Stimulated activated CD8-positive, alpha-beta memory T cell treated with anti-CD3 and anti-CD28 coated beads, Interleukin-15, amount 100 ng/mL, for 1 hour (primary cell): ENCODE measurements at places on chromosomes 2 and 18.

DNA sequence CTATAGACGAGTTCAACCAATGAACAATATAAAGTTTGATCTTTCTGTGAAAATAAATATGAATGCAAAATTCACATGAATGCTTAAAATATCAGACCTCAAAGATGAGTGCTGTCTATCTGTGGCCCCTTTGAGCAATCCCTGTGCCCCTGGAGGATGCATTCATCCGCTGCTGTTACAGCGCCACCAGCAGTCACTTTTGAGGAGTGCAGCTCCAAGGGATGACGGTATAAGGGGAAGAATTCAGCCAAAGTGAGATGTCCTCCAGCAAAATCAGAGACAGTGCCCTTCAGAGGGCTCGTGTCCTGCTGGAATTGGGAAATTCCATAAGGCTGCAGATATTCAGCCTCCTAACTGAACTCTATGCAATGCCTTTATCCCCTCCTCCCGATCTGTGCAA, 12.0 kb upstream of the CHRNA1 start:
- DNase-seq: no peak

GRCh38 chr18:69658103-69658502, 257.4 kb downstream of the DOK6 start:
- DNase-seq: no peak

GRCh38 chr2:31931916-31932315, 78.9 kb downstream of the MEMO1 start:
- DNase-seq: no peak

DNA sequence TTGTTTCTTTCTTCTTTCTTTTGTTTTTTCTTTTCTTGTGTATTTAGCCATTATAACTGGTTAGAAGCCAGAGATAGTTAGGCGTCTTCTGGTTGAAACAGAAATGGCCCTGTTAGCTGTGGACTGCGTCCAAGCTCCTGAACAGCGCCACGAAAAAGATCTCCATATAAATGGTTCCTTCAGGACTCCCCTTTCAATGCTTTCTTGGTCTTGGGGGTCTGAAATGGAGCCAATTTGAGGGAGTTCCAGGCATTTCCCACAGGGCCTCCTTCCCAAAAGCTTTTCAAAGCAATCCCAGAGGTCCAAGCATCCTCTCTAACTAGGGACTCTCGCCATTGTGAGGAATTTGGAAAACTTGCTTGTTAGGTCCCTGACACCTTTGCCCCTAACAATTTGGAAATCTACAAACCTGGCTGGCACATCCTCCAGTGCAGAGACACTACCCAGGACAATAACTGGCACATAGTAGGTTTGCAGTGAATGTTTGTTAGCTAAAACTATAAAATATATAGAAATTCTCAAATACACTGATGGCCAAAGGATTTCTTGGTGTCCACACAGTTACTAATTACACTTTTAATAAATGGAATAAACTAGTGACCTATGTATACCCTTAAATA, 80.1 kb downstream of the MYCN start:
- DNase-seq: no peak

DNA sequence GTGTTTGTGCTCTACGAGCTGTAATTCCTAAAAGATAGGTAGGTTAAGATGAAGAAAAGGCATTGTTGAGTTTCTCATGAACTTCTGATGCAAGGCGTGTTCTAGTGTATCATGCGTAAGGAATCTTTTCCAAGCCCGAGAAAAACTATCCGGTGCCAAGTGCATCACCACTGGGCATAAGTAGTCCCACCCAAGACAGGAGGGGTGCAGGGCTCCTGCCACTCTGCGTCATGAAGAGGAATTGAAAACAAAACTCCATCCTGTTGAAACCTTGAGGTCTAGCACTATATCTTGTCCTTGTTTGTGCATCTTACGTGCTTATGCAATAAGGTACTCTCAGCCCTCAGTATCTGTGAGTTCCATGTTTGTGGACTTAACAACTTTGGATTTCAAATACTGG, 45.7 kb downstream of the RAB31 start:
- no peak for DNase-seq

DNA sequence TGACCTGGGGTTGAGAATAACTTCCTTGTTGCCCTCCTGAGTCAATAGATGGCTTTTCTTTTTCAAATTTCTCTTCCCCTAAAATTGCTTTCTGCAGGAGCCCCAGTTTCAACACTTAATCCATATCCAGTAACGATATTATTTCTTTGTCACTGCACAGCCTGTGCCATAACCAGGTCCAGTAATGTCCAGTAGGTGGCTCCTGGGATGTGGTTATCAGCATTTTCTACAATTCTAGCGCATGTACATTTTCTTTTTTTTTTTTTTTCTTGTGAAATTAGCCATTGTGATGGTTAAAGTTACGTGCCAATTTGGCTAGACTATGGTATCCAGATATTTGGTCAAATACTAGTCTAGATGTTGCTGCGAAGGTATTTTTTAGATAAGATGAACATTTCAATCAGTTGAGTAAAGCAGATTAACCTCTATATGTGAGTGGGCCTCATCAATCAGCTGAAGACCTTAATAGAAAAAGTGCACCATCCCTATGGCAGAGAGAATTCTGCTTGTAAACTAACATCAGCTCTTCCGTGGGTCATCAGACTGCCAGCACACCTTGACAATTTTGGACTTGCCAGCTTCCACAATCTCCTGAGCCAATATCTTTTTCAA, 72.9 kb upstream of the SCG2 start:
- no peak for DNase-seq
